ENCODE measurements at places on chromosomes 4 and X. TPM values are rescaled to one million over a fixed set of nuclear protein-coding genes. Genes with fewer than 3 reads are reported as not detected.

DNA sequence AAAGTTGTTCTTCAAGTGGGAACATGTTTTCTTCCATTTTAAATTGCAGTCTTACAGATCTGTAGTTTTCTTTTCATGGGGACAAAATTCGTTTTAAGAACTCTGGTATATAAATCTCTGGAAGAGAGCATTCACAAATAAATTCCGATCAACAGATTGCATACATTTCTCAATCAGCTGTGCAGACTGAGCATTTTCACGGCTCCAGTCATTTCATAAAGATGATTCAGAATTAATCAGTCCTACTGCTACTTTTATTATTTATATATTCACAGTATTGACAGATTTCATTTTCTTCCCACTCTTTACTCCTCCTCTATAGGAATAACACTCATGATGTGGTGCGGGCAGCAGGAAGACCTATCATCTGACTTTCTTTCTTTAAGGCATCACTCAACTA lies 534.9 kb upstream of the FTHL17 start:
- no peak for DNase-seq

- no peak for DNase-seq
Observed at GRCh38 chrX:1427756-1428155, 25.0 kb downstream of the ASMTL start.

- no peak for DNase-seq
Observed at GRCh38 chr4:73687421-73687820, 52.9 kb upstream of the CXCL8 start.

DNA sequence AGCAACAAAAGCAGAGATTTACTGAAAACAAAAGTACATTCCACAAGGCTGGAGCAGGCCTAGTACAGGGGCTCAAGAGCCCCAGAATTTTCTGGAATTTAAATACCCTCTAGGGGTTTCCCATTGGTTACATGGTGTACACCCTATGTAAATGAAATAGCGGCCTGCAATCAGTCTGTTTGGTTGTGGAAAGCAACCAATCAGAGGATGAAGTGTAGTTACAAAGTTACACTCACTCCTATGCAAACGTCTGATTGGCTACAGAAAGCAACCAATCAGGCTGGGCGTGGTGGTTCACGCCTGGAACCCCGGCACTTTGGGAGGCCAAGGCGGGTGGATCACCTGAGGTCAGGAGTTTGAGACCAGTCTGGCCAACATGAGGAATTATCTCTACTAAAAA lies 13.8 kb upstream of the TXLNG start:
- no peak for DNase-seq

Gene RTL3
- polyA plus RNA-seq = not detected

DNA sequence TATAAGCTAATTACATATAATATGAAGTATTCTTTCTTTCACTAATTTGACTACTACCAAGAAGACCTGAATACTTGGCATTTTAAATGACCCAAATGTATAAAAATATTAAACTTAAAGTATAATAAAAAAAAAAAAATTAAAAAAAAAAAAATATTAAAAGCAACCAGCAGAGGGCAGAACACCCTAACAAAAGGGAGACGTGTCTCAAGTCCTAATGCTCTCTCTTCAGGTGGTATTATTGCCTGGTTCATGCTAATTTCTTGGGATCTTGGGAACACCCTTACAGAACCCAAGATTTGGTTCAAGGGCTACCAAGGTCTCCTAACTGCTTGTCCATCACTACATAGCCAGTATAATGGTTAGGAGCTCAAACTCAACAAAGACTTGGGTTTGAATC lies 754.8 kb downstream of the RAB28 start:
- no peak for DNase-seq

- no peak for DNase-seq
Observed at GRCh38 chr4:183053681-183054080, 45.4 kb upstream of the WWC2 start.

DNA sequence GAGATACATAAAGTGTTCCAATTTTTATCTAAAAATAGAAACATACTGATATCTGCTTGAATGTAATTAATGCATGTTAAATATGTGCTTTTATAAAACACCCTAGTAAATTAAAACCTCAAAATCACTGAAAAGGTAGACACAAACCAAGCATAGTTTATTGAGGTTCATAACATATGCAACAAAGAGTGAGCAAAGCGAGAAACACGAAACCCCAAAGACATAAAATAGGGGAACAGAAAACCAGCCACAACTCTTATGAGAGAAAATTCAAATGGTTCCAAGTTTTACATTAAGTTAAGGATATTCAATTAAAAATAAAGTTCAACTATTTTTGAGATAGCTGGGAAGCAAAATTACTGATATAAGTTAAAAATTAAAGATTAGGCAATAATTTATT lies 336.4 kb upstream of the AGA start:
- no peak for DNase-seq

Gene GPR82
- polyA plus RNA-seq = 0.16 TPM

- DNase-seq = no peak
Observed at GRCh38 chr4:127414951-127415606, 217.7 kb upstream of the INTU start.

DNA sequence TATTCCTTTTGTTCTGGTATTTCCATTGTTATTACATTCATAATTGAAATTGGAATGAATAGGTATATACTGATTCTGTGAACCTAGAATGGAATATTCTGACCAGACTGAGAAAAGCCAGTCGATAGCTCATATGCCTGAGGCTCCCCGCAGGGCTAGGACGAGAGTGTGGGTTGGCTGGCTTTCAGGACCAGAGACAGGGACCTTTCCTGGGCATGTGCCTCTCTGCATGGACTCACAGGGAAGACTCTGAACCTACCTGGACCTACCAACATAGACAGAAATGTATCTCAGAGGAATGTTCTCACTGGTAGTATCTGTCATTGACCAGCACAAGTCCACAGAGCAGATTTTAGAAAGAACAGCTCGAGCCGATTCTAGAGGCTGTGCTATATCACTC lies 214.6 kb downstream of the FRMPD4 start:
- DNase-seq = no peak
